ENCODE measurements at places on chromosomes 5 and 9.

- no peak for DNase-seq
Measured at GRCh38 chr5:110925398-110925797, 146.1 kb upstream of the TSLP start.

- no peak for DNase-seq
Measured at GRCh38 chr5:133091034-133091433, 39.2 kb downstream of the HSPA4 start.

DNA sequence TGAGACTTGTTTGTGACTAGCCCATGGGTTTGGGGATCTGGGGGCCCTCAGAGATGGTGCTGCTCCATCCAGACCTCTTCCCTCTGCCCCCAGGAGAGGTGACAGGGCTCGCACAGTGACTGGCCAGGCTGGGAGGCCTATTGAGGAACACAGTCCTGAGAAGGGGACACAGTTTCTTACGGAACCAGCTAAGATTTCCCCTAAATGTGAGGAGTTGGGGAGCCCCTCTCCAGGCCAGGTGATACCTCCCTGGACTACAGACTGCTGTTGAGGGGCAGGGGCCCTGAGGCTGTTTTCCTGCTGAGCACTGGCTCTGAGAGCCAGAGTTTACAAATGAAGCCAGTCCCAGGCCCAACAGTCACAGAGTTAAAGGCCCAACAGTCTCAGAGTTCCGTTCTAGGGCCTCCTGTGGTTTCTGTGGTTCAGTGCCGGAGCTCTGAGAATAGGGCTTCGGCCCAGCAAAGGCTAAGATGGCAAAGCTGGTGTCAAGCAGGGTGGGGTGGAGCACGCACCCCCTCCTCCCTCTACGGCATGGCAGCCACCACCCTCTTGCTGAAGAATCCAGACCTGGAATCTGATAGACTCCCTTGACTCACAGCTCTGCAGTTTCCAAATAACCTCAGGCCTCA, 1.1 kb upstream of the SEMA4D start:
- DNase-seq = no peak

DNA sequence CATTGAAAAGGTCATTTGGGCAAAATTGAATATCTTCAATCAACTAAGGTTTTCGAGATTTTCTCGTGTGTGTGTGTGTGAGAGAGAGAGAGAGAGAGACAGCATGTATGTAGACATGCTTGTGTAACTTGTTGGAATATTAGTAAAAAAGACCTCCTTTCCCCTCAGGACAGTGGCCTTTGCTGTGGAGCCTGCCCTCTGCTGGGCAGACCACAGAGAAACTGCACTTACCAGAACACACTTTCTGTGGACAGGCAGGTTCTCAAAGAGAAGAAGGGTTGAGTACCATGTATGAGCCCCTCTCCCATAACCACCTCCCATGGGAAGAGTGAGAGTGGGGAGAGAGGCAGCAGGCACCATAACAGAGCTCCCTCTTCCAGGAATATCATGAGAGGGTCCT, 45.6 kb downstream of the CFAP90 start:
- DNase-seq = no peak

DNA sequence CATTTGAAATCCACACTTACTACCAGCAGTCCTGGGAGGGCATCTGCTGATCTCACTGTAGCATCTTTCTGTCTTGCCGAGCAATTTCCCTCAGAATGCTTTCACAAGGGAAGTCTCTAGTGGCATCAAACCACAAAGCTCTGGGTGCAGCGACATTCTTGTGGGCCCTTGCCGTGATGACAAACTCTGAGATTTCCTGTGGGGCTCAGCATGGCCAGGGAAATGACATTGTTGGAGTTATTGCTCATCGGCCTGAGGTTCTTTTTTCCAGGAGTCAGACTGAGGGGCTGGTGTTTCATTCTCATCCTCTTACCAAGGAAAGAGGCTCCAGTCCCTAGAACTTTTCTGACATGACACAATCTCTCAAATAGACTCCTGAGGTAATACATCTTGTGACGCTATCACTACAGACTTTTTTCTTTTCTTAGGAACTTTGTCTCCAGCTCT, 51.4 kb downstream of the PFDN1 start:
- peak; percentile 78 for DNase-seq

GRCh38 chr9:3578786-3579185, 53.0 kb upstream of the RFX3 start:
- no peak for DNase-seq

DNA sequence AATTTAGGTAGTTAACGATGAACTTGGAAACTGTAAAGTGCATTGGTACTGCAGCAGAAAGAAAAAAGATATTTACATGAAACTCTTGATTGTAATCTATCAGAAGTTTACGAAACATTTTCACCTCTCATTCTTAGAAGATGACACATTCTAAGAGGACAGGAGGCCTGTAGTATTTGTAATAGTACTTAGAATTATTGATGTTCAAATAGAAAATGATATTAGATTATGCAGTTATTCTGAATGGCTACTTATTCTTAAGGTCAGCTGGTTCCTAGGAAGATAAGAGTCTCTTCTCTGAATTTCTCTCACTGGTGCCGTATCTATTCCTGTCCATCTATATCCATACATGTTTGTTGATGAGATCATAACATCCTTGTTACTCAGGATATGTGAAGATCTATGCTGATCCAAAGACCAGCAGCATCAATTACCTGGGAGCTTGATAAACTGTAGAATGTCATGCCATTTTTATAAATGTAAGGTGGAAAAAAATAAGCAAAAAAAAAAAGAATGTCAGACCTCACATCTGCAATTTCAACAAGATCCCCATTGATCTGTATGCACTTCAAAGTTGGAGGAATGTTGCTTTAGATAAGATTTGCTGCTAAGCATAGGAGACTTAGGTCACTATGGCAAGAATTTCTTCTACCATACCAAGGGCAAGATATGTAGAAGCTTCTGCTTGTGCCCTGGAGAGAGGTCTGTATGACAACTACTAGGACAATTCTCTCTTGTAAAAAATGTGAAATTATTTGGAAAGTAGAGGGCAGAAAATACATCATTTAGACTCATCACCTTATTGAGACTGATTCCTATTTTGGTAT, 42.4 kb upstream of the RICTOR start:
- no peak for DNase-seq

DNA sequence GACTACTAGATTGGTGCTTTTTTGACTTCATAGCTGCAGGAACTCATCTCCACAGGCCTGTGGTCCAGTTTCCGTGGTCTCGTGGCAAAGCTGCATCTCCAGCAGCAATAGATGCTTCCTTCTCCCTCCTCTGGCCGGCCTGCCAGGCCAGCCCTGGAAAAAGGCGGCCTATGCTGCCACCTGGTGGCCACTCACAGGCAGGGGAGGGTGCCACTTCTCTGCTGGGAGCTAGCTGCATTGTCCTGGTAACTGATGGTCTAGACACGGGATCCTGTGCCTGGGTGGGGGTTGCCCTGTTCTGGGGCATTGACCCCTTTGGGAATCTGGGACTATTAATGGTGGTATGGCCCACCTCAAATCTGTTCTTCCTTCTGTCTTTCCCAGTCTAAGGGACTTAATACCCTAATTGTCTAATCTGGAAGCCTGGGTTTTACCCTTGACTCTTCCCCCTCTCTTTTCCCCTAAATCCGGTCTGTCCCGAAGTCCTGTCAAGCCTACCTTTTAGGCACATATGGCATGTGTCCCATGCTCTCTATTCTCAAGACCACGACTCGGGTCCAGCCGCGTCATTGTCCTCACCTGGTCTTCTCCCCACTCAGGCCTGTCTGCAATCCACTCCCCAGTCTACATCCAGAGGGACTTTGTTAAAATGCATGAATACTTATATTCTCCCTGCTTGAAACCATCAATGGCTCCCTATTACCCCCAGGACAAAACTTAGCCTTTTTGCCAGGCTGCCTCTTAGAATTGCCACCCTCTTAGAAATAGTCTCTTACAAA, 20.1 kb upstream of the PTGS1 start:
- peak; percentile 94 for DNase-seq

GRCh38 chr5:120615967-120616645, 152.0 kb downstream of the PRR16 start:
- DNase-seq = no peak

DNA sequence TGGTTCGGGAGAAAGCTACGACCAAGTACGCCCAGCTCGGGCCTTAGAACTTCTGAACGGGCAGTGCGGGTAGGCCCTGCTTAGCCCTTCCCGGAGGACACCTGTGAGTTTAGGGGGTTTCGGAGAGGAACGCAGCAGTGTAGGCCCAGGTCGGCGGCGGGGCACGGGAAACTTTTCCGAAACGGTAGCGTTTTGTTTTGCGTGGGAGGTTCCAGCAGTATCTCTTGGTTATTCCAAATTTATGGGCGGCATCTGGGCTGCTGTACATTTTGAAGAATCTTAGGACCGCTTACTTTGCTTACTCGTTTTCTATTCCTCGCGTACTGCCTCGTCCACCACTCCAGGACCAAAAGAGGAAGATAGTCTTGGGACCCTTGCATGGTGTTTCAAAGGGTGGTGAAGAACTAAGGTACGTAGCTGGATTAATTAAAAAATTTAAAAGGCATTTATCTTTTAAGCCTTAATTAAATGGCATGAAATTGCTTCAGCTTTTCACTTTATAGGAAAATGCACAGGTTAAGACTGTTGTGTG, 492 bp downstream of the TENT2 start:
- no peak for DNase-seq

GRCh38 chr5:156963125-156963524, at the start of gene TIMD4:
TSS of gene TIMD4 (minus strand) at chr5:156963226. CDS start at chr5:156963198, 28 bp downstream.
- no peak for DNase-seq

DNA sequence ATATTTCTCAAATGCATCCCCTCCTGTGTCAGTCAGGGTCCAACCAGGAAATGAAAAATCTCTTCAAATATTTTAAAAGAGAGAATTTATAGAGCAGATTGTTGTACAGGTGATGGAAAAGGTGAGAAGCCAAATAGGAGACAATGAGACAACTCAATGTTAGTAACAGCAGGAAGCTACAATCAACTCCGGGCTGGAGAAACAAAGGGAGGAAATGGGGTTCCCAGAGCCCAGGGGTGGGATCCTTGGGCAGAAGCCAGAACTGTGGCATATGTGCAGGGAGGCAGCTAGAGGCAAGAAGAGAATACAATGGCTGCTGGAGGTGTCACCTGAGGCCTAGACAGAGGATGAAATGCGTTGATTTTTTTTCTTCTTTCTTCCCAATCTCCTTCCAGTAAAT, 361.8 kb upstream of the ACTBL2 start:
- DNase-seq = no peak

DNA sequence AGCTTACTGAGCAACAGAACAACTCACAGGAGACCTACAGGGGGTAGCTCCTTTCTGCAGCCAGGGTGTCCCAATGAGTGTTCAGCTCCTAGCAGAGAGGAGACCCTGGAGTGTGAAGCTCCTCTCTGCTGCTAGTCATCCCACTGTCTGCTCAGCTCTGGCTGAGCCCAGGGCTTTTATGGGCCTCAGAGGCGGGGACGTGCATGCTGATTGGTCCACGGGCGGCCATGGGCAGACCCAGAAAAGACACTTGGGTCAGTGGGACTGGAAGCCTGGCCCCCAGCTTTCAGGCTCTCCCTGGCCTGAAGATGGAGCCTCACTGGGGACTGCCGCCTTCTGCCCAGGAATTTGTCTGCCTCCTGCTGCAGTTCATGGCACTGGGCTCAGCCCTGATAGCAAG, 40.6 kb downstream of the TSPAN17 start:
- DNase-seq = no peak

DNA sequence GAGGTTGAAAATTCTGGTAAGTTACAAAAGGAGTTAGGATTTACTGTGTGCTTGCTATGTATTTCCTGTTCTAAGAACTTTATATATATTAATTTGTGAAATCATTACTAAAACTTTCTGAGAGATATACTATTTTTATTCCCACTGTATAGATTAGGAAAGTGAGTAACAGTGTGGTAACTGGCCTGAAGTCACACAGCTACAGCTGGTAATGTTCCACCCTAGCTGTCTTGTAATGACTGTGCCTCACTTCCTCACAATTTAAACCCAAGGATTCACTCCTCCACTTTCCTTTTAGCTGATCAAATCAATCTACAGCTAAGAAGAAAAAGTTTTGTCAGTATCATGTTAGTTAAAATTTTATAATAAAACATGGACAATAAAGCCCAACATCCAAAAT, 278.8 kb downstream of the GAS1 start:
- DNase-seq = no peak

DNA sequence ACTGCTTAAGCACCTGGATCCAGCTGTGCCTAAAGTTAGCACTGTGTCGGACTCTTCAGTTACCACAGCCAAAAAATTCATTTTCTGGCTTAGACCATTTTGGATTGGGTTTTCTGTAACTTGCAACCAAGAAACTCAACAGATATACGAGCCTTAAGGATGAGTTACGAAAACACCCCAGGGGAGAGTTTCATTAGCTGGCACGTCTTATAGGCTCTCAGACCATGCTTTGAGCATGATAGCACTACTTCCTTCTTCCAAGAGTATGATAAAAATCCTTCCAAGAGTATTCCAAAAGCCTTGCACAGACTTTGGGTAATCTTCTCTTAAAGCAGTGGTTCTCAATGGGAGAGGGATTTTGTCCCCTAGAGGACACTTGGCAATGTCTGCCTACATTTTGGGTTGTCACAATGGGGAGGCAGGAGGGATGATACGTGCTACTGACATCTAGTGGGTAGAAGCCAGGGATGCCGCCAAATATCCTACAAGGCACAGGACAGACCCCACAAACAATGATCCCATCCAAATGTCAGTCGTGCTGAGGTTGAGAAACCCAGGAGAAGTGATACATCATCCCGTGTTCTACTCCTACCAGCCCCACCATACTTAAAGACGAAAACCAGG, 64.8 kb downstream of the SMIM23 start:
- DNase-seq = no peak

GRCh38 chr9:131651599-131651998, 88.3 kb downstream of the RAPGEF1 start:
- DNase-seq = no peak

DNA sequence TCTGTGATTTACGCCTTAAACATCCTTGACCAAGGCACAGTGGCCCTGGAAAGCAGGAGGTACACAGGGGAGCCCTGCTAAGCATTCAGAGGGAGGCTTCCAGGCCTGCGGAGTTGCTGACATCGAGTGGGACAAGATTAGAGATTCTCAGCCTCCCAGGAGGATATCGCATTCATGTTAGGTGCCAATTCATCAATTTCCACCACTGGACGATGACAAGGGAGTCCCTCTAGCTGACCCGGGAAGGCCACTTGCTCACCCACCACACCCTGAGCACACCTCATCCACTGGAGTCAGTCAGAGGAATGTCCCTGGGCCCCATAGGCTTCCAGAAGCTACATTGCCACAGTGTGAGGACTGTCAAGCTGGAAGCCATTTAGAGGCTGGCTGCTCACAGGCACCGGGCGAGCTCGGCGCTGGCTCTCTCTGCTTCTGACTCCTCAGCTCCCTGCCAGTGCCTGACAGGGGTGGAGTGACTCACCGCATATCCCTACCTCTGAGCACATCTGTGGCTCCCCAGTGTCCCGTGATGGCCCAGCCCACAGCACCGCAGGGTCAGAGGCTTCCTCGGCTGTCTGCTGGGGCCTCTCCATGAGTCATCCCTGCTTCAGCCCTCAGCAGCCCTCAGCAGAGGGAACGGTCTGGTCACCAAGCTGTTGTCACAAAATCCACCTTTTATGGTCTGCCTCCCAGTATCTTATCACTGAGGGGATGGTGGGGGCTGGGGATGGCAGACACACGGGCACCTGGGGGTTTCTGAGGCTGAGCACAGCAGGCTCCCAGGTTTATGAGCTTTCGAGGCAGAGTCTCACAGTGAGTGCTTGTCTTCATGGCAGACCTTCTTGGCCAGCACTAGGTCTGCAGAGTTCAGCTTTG, 117.5 kb downstream of the ZNF608 start:
- DNase-seq = no peak

Data from activated CD8-positive, alpha-beta memory T cell treated with anti-CD3 and anti-CD28 coated beads, Interleukin-2, amount 50 U/mL, for 48 hours (primary cell).